ENCODE measurements at places on chromosomes 5 and 9.

DNA sequence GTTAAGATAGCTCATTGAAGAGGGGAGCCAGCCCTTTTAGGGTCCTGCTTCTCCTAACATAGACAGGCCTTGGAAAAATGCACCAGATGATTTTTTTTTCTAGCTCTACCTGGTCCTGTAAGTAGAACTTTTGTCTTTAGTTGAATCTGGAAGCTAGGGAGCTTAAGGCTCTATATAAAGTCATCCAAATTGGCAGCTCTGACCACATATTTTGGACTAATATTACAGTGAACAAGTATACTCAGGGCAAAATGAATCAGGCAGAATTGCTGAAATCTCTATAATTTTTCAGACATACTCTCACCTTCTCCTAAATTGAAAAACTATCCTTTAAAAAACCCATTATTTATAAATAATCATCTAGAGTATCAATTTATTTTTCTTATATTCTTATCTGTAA, 375.6 kb downstream of the OSTF1 start:
- no peak for DNase-seq

DNA sequence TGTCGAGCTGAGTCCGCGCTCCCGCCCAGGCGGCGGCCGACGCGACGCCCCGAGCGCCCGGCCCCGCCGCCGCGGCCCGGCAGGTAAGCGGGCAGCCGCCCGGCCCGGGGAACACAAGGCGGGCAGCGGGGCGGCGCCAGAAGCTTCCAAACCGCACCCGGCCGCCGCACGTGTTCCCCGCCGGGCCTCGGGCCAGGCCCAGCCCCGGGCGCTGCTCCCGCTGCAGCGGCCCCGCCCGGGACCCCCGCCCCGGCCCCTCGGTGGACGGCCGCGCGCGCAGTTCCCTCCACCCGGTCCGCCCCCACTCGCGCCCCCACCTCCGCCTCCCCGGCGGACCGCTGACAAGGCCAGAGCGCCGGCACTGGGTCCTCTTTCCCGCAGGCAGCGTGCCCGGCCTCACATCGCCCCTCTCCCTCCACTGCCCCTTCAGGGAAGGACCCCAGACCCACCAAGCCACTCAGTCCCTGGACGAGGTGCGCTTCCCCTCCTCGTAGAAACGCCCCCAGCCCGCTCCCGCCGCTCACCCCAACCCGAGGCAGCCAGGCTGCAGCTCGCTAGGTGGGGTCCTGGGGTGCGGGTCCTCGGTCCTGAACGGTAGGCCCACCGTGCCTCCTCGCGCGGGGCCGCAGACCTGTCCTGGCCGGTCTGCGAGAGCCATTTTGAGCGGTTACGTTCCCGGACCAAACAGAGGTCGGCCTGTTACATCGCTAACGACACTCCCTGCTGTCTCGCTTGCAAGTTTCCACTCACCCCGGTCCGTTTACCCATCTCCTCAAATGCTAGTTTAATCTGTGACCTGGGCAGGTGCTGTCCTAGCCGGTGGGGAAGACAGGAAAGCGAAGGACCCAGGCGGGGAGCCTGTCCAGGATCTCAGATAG, 475 bp downstream of the WDR5 start:
- DNase-seq = no peak

- no peak for DNase-seq
Observed at GRCh38 chr5:61366497-61367240, 34.6 kb downstream of the ZSWIM6 start.

DNA sequence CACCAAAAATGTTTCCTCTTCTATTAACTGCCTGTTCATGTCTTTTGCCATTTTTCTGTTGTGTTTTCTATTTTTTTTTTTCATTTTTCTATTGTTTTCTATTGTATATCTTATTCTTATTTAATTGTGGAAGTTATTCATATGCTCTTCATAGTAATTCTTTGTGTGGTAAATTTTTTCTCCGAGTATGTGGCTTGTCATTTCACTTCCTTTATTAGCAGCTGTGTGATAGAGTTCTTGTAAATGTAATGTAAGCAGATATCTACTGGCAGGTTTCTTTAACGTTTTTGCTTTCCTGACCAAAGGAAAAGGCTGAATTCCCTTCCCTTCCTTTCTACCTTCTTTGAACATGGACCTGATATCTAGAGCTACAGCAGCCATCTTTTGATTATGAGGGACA, 5.8 kb upstream of the PLPP1 start:
- no peak for DNase-seq

DNA sequence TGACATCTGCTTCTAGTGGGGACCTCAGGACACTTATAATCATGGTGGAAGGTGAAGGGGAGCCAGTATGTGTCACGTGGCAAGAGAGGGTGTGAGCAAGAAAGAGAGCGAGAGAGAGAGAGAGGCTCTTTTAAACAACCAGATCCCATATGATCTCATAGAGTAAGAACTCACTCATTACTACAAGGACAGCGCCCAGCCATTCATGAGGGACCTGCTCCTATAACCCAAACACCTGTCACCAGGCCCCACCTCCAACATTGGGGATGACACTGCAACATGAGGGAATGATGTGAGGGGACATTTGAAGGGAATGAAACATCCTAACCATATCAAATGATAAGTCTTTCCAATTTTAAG, 427.5 kb downstream of the EFNA5 start:
- DNase-seq = no peak

Measured in activated T-helper 1 cell treated with Interleukin-2 at 50 U/mL for 16 hours (primary cell).